ENCODE measurements at places on chromosomes 4 and X. TPM values are rescaled to one million over a fixed set of nuclear protein-coding genes. Genes with fewer than 3 reads are reported as not detected.

DNA sequence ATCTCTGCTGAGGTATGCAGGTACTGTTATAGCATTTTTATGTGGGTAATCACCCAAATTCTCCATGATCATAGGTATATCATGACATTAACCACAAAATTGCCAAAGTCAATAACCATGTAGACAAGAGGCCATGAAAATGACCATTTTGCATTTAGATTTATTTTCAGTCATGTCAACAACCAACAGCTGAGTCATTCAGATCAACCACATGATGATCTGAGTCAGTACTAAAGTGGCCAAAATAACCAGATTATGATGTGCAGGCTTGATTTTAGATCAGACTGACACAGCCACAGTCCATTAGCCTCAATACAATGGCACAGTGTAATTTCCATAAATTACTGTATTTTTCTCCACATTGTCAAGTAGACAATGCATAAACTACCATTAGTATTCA lies 240.5 kb downstream of the GRIA3 start:
- no peak for DNase-seq

- DNase-seq = no peak
These were observed 82.5 kb downstream of the HS6ST2 start for GRCh38 chrX:132875650-132876522.

The PJA1 gene
- 18.9 TPM for total RNA-seq

The NAT8L gene
- 0.05 TPM for total RNA-seq

The ODAM gene
- total RNA-seq = not detected

The ARX gene
- not detected for total RNA-seq

GRCh38 chr4:14313757-14314156 lies 686.2 kb upstream of the BOD1L1 start:
- DNase-seq = no peak

DNA sequence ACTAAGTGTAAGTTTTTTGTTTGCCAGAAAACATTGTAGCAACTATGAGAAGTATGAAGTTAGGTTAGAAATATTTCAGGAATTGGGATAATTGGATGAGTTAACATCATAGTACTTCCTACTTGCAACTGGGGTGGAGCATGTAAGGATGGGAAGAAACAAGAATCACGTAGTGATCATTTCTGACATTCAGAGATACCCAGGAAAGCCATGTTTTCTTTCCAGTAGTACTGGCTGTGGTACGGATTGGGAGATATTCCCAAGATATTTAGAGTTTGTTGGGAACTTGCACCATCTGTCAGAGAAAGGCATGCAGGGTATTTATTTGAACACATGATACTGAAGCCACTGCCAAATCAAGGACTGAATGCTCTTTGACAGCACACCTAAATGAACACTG lies 87.6 kb upstream of the SLC4A4 start:
- DNase-seq = no peak

- peak; percentile 38 for DNase-seq
These were observed 13.3 kb downstream of the OFD1 start for GRCh38 chrX:13747836-13748235.

- DNase-seq = no peak
These were observed 1.4 kb upstream of the RPS6KA3 start for GRCh38 chrX:20267931-20268701.

GRCh38 chr4:126738527-126738923 lies 894.2 kb upstream of the INTU start:
- no peak for DNase-seq

DNA sequence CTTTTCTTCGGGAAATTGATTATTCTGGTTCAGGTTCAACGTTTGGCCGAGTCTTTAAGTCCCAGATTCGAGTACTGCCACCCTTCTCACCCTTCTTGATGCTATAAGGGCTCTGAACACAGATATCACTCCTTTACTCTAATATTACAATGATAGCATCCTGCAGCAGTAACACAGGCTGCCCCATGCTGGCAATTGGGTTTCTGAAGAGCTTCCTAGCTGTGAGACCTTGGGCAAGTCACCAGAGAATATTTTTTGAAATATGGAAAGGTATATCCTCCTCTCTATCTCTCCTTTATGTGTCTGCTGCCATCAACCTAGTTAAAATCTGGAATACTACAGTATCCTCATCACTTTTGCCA lies 297 bp upstream of the MTMR8 start:
- DNase-seq = no peak

- no peak for DNase-seq
These were observed 93.9 kb upstream of the IL13RA1 start for GRCh38 chrX:118633530-118633929.

The SH3BGRL gene
- total RNA-seq = 61.9 TPM

GRCh38 chr4:77375866-77376607 lies 219.0 kb downstream of the CCNG2 start:
- no peak for DNase-seq

The ADH1B gene
- not detected for total RNA-seq

GRCh38 chrX:68721991-68722860 lies 74.8 kb downstream of the STARD8 start:
- no peak for DNase-seq

GRCh38 chr4:185201977-185202962 lies 1.5 kb downstream of the CFAP97 start:
- DNase-seq = peak; percentile 29

The RS1 gene
- total RNA-seq = not detected

DNA sequence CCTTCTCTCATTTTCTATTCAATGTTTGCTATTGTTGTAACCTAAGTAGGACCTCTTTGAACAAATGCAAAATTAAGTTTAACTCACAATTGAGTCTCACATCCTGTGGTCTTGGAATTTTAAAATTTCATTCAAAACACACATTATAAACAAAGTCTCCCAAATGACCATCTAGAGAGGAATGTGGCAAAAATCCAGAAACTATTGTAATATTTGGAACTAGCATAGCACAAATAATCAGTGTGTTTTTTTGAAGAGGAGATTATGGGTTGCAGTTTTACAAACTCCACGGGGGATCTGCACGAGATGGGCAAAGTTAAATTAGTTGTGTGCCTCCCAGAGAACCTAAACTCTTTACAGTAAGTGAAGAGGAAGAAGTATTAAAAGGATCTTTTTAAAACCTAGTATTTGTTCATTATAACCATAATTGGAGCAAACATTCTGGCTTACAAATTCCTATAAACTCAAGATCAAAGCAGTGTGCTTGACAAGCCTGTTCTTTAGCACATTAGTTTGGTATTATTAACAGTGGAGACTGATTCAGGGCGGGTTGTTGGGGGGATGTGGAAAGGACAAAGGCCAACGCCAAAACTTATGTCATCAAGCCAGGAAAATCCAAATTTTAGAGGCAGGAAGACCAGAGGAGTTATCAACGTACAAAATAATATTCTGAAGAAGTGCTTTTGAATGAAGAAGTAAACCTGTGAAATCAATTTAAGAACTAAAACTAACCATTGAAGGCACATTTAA lies 22.4 kb upstream of the RBPJ start:
- DNase-seq = no peak

DNA sequence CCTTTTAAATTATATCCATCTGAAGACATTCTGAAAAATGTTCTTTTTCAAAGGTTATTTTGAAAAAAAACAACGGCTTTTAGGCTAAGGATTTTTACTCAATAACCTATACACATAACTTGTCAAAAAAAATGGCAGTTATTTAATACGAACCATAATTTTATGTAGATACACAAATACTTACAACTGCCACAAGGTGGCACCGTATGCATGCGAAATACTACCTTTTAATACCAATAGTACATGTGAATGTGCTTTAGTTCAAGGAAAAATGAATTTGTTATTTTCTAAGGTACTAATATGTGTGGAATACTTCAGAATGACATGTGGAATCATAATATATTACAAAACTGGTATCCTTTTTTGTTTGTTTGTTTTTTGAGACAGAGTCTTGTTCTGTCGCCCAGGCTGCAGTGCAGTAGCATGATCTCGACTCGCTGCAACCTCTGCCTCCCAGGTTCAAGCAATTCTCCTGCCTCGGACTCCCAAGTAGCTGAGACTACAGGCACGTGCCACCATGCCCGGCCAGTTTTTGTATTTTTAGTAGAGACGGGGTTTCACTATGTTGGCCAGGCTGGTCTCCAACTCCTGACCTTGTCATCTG lies 4.6 kb upstream of the MAD2L1 start:
- DNase-seq = peak; percentile 69

The CPZ gene
- 0.23 TPM for total RNA-seq

The DRD5 gene
- not detected for total RNA-seq

The CENPVL1 gene
- not detected for total RNA-seq

- DNase-seq = no peak
These were observed 58.6 kb upstream of the DCTD start for GRCh38 chr4:182975806-182976205.

- DNase-seq = peak; percentile 20
These were observed 763.0 kb downstream of the DMD start for GRCh38 chrX:32448320-32448719.

- DNase-seq = no peak
These were observed 31.6 kb downstream of the ADH7 start for GRCh38 chr4:99403380-99404184.

The CSAG3 gene
- total RNA-seq = not detected

GRCh38 chr4:24858026-24858425 lies 54.8 kb downstream of the CCDC149 start:
- DNase-seq = no peak

DNA sequence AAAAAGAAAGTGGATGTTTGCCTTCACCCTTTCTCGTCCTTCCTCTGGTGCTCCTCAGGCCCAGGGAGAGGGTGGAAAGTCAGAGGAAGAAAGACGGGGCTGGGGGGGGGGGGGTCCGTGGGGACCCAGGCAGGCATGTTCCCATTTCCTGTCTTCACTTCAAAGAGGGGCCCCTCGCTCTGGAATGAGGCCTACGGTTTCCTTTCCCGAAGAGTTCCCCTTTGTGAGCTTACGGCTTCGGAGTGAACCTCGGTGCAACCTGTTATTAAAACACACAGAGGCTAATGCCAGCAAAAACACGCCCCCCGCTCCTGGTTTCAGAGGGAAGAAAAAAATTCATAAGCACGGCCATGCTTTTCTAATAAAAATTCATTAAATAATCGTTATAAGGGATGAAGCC lies 40.1 kb downstream of the SHOX start:
- no peak for DNase-seq

The USP26 gene
- not detected for total RNA-seq

- no peak for DNase-seq
These were observed 30.4 kb downstream of the ACSL1 start for GRCh38 chr4:184795214-184795844.

- DNase-seq = peak; percentile 21
These were observed 123.9 kb upstream of the ACSL4 start for GRCh38 chrX:109856974-109857373.

The NXF2B gene
- total RNA-seq = not detected

The TMPRSS11F gene
- total RNA-seq = not detected

- no peak for DNase-seq
These were observed 14.0 kb upstream of the UBA6 start for GRCh38 chr4:67714955-67715354.

DNA sequence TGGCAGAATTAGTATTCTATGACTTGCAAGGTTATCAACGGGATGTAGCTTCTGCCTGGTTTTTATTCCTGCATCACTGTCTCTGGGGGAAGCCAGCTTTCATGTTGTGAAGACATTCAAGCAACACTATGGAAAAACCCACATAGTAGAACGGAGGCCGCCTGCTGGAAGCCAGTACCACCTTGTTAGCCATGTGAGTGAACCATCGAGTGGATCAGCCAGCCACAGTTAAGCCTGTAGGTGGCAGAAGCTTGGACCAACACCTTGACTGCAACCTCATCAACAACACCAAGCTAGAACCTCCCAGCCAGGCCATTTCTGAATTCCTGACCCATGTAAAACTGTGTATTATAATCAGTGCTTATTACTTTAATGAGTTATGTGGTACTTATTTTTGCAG lies 538.2 kb downstream of the KCNIP4 start:
- DNase-seq = no peak

- no peak for DNase-seq
These were observed 75.7 kb upstream of the ANK2 start for GRCh38 chr4:112973750-112974251.

DNA sequence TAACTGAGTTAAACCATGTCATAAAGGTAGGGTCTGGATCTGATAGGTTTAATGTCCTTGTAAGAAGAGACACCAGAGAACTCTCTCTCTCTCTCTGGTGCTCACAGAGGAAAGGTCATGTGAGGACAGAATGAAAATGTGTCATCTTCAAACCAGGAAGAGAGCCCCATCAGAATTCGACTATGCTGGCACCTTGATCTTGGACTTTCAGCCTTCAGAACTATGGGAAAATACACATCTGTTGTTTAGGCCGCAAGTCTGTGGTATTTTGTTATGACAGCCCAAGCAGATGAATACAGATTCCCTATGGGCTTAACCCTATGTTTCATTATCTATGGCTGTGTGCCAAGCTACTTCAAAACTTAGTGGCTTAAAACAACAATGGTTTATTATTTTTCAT lies 105.5 kb upstream of the DDIT4L start:
- DNase-seq = no peak

DNA sequence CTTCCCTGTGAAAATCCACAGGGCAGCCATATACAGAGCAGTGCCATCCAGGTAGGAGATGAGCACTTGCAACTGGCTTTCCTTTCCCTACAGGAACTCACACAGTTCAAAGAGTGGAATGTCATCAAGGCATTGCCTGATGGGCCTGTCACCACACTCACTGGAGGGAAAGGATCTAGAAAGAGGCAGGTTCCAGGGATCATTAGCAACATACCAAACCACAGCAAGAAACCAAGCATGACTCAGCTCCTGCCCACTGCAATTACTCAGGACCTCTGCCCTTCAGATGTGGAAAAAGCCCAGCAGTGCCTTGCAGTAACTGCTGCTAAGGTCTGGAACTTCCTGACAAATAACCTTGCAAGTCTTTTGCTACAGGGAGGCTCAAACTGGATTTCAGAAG lies 101.2 kb downstream of the ZNF674 start:
- no peak for DNase-seq

The MAGEA8 gene
- total RNA-seq = not detected

The RBM3 gene
- 266 TPM for total RNA-seq

The MAGEA2B gene
- total RNA-seq = not detected

The CFI gene
- not detected for total RNA-seq

The EDA gene
- total RNA-seq = 0.53 TPM

DNA sequence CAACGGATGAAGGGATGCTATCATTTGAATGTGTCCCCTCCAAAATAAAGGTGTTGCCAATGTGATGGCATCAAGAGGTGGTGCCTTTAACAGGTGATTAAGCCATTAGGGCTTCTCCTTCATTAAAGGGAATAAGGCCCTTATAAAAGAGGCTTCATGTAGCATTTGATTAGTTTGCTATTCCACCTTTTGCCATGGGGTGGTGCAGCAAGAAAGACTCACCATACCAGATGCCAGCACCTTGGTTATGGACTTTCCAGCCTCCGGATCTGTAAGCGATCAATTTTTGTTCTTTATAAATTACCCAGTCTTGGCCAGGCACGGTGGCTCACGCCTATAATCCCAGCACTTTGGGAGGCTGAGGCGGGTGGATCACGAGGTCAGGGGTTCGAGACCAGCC lies 7.9 kb upstream of the SLC25A43 start:
- DNase-seq = peak; percentile 24

- no peak for DNase-seq
These were observed 14.9 kb downstream of the VBP1 start for GRCh38 chrX:155231163-155231562.

The TAF7L gene
- not detected for total RNA-seq

- DNase-seq = no peak
These were observed 98.3 kb upstream of the CXXC4 start for GRCh38 chr4:104593019-104593418.

The HPF1 gene
- 16.4 TPM for total RNA-seq

Measured in activated CD8-positive, alpha-beta T cell treated with anti-CD3 and anti-CD28 coated beads, Interleukin-2, amount 10 ng/mL, durations not matched to agents 7 days and 5 days (primary cell).